ENCODE measurements at places on chromosomes 11 and 22.

- DNase-seq: no peak
Observed at GRCh38 chr11:36376009-36376887, 80.2 kb downstream of the PRR5L start.

DNA sequence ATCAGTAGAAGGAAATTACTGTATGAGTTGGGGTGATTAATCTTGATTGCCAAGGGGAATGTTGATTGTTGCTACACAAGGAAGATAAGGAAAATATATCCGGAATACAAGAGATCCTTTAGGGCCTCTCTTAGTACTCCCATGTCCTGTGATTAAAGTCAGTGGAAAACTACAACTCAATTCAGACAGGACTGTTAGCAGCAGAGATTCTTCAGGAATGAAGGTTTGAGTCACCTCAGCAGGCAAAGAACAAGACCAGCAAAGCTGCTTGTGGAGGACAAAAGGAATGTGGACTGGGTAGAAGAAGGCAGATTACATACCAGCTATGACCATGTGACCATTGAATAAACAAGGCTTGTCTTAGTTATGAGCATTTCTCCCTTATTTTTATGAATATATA, 478.2 kb downstream of the BUD13 start:
- DNase-seq: no peak

GRCh38 chr22:29443861-29444792, 5.7 kb downstream of the RFPL1 start:
- no peak for DNase-seq

DNA sequence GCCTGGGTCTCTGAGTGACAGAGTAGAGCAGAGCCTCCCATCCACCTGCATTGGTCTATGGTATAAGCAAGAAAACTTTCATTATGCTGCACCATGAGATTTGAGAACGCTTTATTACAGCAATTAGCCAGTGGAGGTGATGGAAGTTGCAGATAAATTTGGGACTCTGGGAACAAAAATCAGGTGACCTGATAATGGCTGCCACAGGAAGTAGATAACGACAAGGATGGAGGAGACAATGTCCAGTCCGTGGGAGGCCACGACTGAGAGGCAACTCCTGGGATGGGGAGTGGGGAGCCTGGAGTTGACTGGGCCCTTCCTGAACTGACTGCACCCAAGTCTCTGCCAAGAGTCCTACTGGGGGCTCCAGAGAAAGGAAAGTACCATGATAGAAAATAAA, 4.7 kb downstream of the MRGPRD start:
- DNase-seq: no peak

DNA sequence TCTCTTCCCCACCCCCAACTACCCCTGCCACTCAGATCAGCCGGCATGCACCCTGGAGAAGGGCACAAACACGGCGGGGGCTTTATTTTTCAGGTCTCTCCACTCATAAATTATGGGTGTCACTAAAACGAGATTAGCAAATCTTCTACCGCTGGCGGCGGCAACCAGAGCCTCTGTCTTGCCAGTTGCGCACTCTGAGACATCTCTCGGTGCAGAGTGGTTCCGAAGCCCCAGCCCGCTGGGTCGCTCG, 125.3 kb upstream of the C11orf58 start:
- DNase-seq: no peak

DNA sequence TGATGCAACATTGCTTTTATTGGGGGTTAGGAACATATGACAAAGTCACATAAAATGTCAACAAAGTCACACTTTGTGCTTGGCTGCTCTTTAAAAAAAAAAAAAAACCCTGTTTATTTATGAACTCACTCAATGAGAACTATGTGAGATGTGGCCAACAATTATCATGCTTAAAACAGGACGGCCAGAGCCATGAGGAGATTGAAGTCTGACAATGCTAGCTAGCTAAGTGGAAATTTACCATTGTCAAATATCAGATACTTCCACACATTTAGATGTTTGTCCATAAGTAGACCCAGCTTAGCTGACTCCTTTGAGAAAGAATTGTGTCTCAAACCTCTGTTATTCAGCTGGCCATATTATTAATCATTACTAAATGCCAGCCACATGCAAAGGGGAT, 26.9 kb downstream of the BLID start:
- DNase-seq: no peak

DNA sequence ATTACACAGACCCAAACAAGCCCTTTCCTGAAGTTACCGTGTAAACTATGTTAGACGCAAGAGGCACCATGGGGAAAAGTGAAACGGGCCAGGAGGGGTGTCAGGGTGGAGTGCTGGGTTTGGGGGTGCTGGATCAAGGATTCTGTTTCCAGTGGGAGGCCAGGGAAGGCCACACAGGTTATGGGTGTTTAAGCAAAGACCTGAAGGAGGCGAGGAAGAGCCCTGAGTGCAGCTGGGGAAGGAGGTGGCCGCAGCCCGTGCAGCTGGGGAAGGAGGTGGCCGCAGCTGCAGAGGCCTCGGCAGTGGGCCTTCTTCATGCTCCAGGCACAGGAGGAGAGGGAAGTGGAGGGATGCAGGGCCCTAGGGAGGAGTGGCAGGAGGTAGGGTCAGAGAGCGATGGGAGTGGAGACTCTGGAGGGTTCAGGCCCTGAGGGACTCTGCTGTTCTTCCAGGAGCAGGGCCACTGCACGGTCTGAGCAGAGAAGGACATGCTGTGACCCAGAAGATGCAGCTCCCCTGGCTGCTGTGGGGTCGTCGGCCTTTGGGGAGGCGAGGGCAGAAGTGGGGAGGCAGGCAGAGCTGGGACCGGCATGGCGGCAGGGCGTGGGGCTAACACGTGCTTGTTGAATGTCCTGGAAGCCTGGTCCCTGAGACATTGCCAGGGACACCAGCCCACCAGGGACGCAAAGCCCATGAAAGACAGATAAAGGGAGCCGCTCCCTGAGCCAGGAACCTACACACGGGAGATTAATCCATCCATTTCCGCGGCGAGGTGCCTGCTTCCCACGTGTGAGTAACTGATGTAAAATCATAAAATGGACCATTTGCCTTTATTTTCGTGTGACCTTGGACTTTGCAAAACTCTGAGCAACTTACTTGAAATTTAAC, 1049.1 kb downstream of the BRD1 start:
- DNase-seq: no peak

DNA sequence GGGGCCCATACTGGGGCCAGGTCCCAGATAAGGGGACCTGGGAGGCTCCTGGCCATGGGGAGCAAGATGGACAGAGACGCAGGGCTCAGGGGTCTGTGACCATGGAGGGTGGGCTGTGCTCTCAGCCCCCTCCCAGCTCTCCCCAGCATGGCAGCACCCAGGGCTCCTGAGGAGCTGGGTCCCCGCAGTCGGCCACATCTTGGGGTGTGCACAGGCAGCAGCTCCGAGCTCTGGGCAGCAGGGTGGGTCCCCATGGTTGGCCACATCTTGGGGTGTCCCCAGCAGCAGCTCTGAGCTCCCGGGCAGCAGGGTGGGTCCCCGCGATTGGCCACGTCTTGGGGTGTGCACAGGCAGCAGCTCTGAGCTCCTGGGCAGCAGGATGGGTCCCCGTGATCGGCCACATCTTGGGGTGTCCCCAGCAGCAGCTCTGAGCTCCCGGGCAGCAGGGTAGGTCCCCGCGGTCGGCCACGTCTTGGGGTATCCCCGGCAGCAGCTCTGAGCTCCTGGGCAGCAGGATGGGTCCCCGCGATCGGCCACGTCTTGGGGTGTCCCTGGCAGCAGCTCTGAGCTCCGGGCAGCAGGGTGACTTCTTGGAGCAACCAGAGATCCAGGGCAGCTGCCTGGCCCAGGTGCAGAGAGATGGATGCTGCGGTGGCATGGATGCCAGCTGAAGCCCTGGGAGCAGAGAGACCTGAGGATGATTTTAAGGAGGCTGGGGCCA, 18.3 kb upstream of the MUC5B start:
- DNase-seq: no peak

- DNase-seq: no peak
Observed at GRCh38 chr11:10418259-10418949, 36.7 kb upstream of the AMPD3 start.

- no peak for DNase-seq
Observed at GRCh38 chr22:20567993-20568417, 60.6 kb downstream of the MED15 start.

- DNase-seq: no peak
Observed at GRCh38 chr22:36955691-36956090, 42.3 kb downstream of the CSF2RB start.

DNA sequence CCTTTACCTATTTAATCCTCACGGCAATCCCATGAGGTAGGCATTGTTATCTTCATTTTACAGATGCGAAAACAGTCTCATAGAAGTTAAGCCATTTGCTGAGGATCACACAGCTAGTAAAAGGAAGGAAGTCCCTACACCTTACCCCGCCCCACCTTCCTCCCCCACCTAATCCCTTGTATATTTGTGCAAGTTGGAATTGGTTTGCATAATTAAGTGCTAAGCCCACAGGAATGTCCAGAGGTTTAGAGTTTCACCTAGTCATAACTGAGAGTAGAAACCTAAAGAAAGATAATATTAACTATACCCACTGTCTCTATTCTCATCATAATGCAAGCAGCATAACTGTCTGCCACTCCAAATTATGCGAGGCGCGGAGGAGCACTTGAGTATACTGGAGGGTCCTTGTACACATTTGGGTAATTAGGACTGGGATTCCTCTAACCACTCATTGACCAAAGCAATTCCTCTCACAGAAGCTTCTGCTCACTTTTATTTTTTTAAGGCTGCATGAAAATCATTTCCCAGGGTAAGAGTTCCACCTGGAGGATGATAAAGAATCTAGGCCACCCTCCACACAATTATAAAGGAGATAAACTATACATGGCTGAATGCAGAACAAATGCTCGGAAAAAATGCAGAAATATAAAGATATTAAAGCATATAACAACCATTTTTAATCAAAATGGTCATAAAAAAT, 199.9 kb downstream of the FAM181B start:
- no peak for DNase-seq

DNA sequence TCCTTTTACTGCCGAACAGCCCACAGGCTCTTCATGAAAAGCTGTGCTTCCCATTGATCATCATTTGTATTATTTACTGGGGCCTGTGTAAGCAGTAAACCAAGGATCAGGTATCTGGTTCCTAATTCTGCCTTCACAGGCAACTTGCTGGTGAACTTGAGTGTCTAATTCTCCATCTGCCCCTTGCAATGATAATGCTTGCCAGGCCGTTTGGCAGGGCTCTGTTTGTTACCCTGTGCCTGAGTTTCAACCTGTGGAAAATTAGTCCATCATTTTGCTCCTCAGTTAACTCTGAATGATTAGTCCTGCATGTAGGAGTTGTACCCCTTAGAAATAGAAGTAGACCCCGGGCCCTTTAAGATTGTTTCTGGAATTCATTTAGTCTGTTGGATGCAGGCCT, 298.4 kb upstream of the CADM1 start:
- DNase-seq: no peak

DNA sequence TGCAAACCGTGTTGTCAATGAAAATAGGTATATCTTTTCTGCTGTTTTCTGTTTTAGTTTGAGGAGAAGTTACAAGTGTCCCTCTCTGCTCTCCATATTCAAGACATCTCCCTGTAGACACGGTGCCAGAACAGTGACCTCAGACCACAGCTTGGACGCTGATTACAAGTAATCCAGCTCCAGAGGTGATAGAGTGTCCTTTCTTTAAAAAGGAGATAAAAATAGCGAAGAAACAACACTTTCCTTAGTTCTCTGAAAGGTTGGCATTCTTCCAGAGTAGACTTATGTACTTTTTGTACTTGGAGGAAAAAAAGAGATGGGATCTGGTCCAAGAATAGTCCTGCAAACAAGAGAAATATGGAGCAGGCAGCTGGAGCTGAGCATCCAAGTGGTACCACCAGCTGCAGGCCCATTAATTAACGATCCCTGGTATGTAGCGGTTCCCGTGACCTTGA, 43.0 kb upstream of the WT1 start:
- no peak for DNase-seq

GRCh38 chr11:19680829-19681368, 31.7 kb upstream of the NAV2 start:
- DNase-seq: no peak

DNA sequence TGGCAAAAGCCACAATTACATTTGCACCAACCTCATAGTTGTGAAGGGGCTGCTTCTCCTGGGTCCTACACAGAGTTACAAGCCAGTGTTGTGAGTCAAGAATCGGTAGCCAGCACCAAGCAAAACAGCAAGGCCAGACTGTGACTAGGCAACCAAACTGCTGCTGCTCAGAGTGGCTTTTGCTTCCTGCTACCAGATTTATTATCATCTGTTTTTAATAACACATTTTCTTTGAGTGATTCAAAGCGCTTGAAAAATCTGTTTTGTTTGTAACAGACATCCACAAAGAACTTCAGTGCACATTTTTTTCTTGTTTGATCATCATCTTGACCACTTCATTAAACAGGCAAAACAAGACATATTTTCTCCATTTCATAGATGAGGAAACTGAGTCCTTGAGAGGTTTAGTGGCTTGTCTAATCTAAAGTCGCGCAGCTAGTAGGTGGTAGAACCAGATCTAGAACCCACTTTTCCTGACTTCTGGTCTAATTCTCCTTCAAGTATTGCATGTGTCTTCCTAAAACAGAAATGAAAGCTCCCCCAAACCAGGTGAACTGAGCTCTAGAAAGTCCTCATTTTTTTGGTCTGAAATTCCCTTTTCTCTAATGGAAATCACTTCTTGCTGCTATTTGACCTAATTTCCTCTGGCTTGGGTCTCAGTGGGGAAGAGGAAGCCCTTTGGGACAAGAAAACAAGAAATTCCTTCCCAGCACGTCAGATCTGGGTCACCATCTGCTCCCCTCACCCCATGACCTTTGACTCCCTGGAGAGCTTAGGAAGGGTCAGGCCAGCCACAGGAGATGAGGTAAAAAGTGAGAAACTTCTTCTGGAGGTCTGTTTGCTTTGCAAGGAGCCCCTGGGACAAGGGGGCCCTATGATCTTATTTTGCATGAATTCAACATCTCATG, 39.9 kb downstream of the CWC15 start:
- no peak for DNase-seq

GRCh38 chr11:105774899-105775298, 165.0 kb downstream of the GRIA4 start:
- DNase-seq: no peak

DNA sequence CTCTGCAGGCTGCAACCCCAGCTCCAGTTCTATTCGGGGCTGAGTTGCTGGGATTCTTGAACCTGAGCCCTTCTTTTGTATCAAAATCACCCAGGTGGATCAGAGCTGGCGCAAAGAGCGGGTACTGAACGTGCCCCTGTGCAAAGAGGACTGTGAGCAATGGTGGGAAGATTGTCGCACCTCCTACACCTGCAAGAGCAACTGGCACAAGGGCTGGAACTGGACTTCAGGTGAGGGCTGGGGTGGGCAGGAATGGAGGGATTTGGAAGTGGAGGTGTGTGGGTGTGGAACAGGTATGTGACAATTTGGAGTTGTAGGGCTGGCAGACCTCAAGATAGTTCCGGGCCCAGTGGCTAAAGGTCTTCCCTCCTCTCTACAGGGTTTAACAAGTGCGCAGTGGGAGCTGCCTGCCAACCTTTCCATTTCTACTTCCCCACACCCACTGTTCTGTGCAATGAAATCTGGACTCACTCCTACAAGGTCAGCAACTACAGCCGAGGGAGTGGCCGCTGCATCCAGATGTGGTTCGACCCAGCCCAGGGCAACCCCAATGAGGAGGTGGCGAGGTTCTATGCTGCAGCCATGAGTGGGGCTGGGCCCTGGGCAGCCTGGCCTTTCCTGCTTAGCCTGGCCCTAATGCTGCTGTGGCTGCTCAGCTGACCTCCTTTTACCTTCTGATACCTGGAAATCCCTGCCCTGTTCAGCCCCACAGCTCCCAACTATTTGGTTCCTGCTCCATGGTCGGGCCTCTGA, 3.8 kb downstream of the FOLR1 start:
- DNase-seq: no peak

- DNase-seq: no peak
Observed at GRCh38 chr22:34842630-34843029, 223.3 kb upstream of the ISX start.

- DNase-seq: no peak
Observed at GRCh38 chr11:128603003-128603696, 15.8 kb upstream of the ETS1 start.
